ENCODE measurements at places on chromosomes 16 and 17.
A peak's percentile ranks its signal among the peaks of the same experiment; 100 is the strongest.

GRCh38 chr17:6701719-6702118 is 11.4 kb downstream of the SLC13A5 start:
- no peak for DNase-seq

DNA sequence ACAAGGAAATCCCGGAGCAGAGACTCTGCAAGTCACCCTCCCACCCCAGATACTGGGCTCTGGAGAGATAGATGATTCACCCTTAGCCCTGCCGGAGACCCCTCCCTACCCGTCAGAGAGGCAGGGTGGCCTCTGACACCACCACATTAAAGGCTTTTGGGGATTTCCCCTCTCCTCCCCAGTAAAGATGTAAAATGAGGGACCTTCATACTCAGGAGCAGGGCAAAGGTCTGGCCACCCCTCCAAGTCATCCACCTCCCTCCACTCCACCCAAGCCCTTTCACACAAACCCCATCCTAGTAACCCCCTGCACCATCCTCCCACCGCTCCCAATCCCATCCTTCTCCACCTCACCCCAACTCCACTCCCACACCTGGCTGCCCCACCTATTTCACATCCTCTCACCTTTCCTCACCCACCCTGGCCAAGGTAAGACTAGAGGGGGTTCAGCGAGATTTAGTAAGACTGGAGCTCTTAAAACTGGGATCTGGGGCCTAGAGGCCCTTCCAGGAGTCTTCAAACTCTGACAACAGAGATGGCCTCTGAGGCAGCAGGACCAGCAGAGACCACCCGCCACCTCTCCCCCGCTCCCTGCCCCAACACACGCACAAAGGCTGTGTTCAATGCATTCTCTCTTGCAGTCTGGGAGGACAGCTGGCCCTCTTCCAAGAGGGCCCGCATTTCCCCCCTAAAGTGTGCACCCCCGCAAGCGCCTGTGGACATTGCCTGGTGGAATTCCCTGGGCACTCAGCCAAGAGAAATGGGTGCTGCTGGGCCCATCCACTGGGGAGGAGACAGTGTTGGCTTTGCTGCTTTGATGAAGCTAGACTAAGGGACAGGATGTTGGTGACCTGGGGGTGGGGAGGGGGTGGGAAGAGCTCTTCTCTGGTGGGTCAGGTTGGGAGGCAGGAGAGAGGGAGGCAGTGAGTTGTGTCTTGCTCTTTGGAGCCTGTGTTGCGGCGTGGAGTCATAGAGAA is 1.1 kb downstream of the ABAT start:
- no peak for DNase-seq

GRCh38 chr16:85395913-85396878 is 216.9 kb upstream of the GSE1 start:
- DNase-seq: peak; percentile 17

DNA sequence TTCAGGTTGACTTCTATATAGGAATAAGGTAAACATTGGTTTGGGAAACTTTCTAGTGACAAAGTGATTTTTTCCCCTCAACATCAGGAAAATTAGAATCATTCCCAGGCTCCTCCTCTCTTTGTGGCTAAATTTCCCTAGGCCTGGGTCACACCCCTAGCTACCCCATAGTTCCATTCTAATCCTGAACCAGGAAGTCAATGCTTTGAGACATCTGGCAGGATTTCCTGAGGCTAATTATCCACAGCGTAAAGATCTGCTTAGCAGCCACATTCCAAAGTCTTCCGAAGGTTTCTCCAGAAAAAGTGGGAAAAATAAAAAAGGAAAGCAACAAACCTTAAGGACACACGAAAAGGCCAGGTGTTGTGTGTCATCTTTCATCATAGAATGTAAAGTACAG is 60.3 kb upstream of the CORO6 start:
- DNase-seq: no peak

- DNase-seq: no peak
These were observed 26.6 kb downstream of the LIG3 start for GRCh38 chr17:35006961-35007360.

- peak; percentile 43 for DNase-seq
These were observed 52.7 kb downstream of the SREBF1 start for GRCh38 chr17:17783825-17784656.

DNA sequence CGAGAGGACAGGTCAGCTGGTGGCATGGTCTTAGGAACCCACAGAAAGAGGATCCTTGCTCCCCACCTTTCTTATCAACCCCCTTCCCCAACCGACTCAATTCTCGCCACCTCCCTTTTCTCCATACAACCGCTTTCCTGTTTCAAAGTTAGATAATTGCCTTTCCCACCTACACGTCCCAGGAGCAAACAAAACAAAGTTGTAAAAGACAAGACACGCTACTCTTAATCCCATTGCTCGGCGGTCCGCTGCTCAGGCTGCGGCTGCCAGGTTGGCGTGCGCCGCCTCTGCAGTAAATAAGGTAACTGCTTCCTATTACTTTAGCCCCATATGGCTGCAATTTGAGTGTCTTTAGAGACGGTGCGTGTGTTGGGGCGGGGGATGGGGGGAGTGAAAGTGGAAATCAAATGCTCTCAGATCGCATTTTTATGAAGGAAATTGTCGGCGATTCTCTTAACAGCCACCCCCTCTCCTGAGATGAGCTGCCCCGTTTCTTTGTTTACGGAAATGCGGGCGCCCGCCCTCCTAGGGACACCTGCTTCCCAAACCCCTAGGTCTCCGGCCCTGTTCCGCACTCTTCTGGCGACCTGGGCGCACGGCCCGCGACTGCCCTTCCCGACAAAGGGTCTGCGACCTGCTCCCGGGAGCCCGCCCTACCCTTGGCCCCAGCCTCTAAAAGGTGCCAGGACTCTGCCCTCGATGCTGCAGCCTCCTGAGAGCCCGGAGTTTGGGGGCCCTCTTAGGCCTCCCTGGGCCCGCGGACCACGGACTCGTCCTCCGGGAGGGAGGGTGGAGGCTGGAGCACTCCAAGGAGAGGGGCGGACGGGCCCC is 3.7 kb upstream of the CBX8 start:
- no peak for DNase-seq

- DNase-seq: no peak
These were observed 4.3 kb upstream of the CYBA start for GRCh38 chr16:88655053-88655732.

DNA sequence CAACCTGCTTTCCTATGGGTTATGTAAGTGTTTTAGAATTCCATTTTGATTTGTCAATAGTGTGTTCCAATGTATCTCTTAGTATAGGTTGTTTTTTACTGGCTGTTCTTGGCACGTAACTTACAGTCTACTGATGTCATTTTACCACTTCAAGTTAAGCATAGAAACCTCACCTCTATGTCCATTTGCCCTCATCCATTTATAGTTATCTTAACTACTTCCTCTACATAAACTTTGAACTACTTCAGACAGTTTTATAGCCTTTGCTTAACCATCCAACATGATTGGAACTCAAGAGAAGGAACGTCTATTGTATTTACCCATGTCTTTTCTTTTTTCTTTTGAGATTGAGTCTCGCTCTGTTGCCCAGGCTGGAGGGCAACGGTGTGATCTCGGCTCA is 64.5 kb upstream of the GNG13 start:
- no peak for DNase-seq

- no peak for DNase-seq
These were observed 10.3 kb upstream of the MLYCD start for GRCh38 chr16:83888672-83889044.

DNA sequence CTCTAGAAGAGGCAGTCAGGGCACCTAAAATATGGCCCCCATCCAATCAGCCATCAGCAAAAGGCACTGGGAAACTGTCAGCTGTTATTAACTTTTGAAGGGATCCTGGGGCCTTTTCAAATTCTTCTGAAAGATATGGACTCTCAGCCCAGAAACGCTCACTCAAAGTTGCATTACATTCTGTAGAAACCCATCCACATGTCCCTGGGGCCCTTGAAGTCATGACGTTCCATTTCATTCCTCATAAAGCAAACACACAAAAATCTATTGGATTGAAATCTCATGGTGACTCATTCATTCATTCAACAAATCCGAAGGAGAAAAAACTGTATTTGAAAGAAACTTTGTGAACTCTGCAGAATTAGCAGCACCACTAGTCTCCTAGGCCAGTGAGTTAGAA is 215.3 kb downstream of the C16orf95 start:
- DNase-seq: no peak

- DNase-seq: no peak
These were observed 153.3 kb downstream of the CDH11 start for GRCh38 chr16:64968539-64968938.

GRCh38 chr16:14356064-14356463 is 274.0 kb downstream of the PARN start:
- no peak for DNase-seq

DNA sequence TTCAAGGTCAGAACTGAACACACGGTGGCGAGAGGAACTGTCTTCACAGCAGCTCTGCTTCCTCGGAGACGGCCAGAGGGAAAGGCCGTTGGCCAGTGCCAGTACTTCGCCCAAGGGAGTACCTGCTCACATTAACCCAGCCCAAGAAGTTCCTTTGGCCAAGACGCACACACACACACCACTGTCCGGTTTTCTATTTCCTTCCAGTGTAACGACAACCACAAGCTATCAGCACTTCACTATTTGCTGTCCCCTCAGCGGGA is 744 bp upstream of the GGNBP2 start:
- no peak for DNase-seq

DNA sequence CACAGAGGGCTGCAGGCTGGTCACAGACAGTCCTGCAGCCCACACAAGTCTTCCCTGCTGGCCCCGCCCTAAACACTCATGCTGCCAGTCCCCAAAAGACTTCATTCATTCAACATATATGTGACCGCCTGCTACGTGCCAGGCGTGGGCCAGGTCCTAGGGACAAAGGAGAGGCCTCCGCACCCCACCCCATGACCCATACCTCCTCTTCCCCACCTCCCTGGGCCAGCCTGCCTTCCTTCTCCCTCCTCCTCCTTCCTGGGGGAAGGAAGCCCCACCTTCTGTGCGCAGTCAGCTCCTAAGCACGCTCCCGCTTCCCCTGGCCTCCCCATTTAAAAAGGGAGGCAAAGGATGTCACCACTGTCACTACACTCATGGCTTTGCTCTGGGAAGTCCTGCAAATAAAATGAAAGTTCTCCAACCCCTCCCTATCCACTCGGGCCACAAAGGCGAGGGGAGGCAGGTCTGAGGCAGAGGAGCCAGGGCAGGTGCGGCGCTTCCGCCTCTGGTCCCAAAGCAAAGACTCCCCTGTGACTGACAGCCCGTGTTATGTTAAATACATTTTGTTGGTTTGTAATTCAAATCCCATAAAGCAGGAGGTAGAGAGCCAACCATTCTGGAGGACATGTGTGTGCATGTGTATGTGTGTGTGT is 9.0 kb downstream of the DNAAF8 start:
- DNase-seq: no peak

DNA sequence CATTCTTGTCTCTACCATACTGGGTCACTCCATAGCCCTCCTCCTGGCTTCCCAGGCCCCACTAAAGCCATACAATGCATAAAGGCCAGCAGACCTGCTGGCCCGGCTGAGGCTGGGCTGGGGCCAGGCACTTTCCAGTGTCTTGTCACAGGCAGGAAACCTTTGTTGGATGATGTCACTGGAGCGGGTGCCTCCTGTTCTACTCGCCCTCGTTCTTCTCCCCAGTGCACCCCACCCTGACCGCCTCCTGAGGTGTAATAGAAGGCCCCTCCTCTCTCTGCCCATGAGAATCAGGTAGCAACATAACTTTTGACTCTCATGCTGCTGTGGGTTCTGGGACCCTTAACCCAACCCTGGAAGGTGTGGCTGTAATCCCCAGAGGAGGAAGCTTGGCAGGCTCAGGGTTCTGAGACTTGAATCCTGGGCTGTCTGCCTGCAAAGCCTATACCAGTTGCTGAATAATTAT is 54.2 kb upstream of the IL34 start:
- no peak for DNase-seq

DNA sequence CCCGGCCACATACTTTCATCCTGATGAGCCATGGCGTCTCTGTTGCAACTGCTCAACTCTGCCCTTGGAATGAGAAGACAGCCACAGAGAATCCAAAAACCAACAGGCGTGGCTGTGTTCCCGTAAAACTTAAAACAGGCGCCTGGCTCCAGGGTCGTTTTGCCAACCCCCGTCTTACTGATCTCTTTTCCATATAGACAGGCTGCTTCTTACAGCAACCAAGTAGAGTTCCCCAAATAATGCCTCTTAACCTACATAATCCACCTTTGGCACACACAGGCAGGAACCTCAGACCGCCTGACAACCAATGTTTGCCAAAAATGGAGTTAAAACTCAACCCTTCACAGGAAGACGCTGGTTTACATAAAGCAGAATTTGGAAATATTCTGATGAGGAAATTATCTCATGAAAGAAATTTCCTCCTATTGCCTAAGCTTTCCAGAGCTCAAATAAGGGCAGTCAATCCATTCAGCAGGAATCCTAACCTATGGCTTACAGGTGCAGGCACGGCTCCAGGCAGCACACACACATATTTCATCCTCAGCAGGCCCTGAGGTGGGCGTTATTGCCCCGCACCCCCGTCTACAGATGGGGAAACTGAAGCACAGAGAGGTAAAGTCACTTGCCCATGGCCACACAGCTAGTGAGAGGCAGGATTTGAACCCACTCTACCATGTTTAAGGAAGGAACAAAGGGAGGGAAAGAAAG is 35.8 kb downstream of the LITAF start:
- DNase-seq: no peak

- DNase-seq: no peak
These were observed 30.1 kb downstream of the MAP2K4 start for GRCh38 chr17:12050646-12051225.

- DNase-seq: no peak
These were observed 46.0 kb downstream of the HNF1B start for GRCh38 chr17:37698911-37699255.

DNA sequence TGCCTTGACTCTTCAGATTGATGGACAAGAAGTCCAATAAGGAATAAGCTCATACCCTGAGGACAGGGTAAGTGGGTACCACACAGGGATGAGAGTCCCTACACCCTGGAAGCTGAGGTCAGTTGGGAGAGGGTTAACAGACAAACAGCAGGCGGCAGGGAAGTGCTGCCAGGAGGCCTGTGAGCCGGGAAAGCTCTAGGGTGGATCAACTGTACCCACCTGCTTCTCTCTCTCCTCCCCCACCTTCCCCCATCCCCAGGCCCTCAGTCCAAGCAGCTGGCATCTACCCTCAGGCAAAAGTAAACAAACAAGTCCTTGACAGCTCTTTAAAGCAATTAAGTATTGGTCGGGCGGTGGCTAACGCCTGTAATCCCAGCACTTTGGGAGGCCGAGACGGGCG is 20.7 kb upstream of the MYLK3 start:
- DNase-seq: no peak

GRCh38 chr16:11160676-11161115 is 95.3 kb downstream of the SOCS1 start:
- no peak for DNase-seq

- DNase-seq: no peak
These were observed 21.9 kb upstream of the NXPH3 start for GRCh38 chr17:49553676-49554335.

All from tibial nerve (tissue), 4 donors.